ENCODE measurements at places on chromosomes 7 and 10.
A peak's percentile ranks its signal among the peaks of the same experiment; 100 is the strongest.

DNA sequence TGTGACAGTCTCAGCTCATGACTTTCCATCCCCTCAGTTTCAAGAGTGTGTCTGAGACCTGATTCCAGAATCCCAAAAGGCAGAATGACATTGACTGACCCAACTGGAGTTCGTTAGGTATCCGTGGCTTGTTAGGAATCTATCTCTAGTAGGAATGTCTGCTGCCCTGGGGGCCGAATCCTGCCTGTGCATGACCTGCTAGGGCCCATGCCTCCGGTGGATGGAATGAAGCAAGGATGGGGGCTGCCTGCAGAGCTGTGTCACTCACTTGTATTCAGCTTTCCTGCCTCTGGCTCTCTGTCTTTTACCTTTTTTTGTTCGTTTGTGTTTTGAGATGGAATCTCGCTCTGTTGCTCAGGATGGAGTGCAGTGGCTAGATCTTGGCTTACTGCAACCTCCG lies 129.5 kb downstream of the SDK1 start:
- peak; percentile 58 for DNase-seq

DNA sequence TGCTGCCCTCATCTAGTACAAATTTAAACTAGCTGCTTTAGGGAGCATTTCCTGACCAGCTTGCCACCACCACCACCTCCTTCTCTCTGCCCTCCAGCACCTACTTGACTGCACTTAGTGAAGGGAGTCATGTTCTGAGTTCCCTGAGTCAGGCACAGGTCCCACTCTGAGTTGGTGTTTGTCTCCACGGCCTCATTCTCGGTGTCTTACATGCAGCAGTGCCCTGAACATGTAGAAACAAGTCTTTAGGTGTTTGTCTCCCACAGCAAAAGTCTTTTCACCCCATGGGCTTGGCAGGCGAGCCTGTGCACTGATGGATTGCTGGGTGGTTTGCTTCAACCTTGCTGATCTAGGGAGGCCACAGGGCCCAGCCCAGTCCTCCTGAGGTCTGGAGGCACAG lies 16.9 kb downstream of the TSPAN14 start:
- peak; percentile 99 for DNase-seq

GRCh38 chr10:1608851-1609647 lies 128.3 kb downstream of the ADARB2 start:
- DNase-seq = no peak

GRCh38 chr7:6250364-6250833 lies 22.0 kb downstream of the CYTH3 start:
- peak; percentile 98 for DNase-seq

DNA sequence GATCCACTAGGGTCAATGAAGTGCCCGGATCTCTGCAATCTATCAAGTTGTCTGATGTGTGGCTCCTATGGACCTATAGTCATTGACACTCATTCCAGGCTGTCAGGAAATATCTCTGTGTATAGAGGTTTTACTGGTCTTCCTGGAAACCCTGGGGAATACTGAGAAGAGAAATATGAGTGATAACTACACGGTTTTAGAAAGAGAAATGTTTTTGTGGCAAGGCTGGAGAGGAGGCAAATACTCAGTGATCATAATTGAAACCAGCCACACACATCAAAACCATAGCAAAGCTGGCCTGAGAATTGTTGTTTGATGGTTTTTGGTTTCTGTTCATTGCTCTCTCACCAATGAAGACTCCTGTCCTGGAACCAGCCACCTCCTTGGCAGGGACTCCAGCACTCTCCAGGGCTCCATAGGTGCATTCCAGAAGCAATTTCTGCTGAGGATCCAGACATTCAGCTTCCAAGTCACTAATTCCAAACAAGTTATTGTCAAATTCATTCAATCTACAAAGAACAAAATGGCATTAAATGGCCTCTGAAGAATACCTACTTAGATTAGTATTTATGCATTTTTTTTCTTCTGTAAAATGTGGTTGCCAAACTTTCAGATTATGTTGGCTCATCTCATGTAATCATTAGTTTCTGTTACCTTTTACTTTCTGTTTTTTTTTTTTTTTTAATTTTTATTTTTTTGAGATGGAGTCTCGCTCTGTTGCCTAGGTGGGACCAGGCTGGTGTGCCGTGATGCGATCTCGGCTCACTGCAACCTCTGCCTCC lies 108.6 kb upstream of the ABI1 start:
- no peak for DNase-seq

- no peak for DNase-seq
These were observed 635.3 kb downstream of the INHBA start for GRCh38 chr7:41067576-41067975.

DNA sequence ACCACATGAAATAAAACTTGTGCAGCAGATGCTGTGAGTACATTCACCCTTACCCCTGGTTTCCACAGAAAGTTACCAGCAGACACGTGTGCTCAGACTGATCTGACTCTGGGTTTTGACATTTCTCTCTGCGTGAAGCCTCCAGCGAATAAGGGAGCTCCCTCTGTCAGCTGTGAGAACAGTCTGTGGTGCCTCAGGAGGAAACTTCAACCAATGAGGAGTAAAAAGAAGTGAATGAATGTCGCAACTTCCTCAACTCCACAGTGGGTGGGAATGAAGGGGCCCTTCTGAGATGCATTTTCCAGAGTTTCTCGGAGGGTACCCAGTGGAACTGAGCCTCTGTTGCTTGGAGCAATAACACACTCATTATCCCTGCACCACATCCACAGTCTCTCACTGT lies 743.4 kb downstream of the TNS3 start:
- DNase-seq = no peak

GRCh38 chr10:102646610-102647442 lies 2.5 kb downstream of the TRIM8 start:
- peak; percentile 48 for DNase-seq

DNA sequence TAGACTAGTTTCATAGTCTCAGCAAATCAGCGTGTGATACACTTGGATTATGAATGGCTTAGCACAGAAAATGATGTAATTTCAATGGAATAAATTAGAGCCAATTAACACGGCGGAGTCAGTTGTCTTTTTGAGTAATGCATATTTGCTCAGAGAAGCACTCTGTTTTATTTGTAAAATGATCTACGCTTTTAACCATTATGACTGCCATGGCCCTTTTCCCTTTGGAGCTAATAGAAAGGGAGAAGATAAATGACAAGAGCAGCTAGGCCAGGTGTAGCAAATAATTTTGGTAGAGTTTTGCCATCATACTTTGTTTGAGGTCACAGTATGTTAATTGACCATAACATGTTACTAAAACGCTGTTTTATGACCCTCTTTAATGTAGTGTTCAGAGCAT lies 86.8 kb downstream of the GPR158 start:
- DNase-seq = no peak

Measured in epithelial cell of esophagus (primary cell).